Suppressor macrophage treated with lipopolysaccharide for 1 hour (primary cell): ENCODE measurements at places on chromosomes 2 and 18.

GRCh38 chr2:55010149-55010591, 40.1 kb downstream of the RTN4 start:
- peak; percentile 74 for DNase-seq

DNA sequence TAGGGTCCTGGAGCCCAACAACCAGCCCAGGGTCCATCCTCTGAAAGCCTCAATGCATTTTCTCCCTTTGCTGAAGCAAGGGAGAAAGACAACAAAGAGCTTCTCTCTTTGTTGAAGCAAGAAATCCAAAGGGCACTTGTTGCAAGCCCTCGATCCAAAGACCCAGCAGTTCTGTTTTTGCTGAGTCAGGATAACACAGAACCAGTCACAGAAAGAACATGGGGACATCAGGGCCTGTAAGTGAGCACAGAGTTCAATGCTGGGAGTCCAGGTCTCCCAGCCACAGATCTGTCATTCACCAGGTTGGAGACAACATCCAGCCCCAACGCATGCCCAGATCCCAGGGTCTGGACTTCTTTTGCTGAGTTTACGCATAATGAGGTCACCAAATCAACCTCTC, 315.8 kb upstream of the KLHL29 start:
- no peak for DNase-seq

GRCh38 chr2:30565851-30566358, 118.9 kb downstream of the LCLAT1 start:
- no peak for DNase-seq

GRCh38 chr18:58391932-58392323, 237.0 kb downstream of the ALPK2 start:
- DNase-seq = no peak

- peak; percentile 83 for DNase-seq
These were observed 7.6 kb upstream of the MSTN start for GRCh38 chr2:190069936-190070696.

- no peak for DNase-seq
These were observed 233.8 kb downstream of the ICOS start for GRCh38 chr2:204170411-204170810.
